ENCODE measurements at places on chromosomes 1 and 21. TPM values are rescaled to one million over a fixed set of nuclear protein-coding genes. Genes with fewer than 3 reads are reported as not detected.

The NID1 gene
- total RNA-seq = 77.4 TPM

The ZNF670 gene
- 3.4 TPM for total RNA-seq

The LMX1A gene
- not detected for total RNA-seq

The FAM151A gene
- not detected for total RNA-seq

The INSRR gene
- not detected for total RNA-seq

DNA sequence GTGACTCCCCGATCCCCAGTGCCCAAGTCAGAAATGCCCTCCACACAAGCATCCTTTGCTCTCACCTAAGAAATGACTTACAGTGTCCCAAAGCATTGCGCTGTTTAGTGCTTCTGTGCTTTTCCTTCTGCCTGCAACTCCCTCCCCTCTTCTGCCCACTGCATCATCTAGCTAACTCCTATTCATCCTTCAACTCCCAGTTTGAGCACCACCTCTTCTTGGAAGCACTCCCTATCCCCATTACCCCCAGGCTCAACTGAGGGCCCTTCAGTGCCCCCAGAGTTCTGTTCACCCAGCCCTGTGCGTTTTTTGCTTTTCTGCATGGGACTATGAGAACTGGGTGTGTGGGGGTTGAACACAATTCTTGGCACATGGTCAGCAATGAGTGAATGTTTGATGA lies 10.0 kb downstream of the KCNQ4 start:
- no peaks in the 10 kb centered on the region for H3K36me3 ChIP-seq
- peaks cover 14% of the 10 kb centered on the region for H3K4me1 ChIP-seq
- H3K27me3 ChIP-seq = no peaks in the 10 kb centered on the region
- DNase-seq = no peak
- no peak overlapping the region for H3K27ac ChIP-seq

DNA sequence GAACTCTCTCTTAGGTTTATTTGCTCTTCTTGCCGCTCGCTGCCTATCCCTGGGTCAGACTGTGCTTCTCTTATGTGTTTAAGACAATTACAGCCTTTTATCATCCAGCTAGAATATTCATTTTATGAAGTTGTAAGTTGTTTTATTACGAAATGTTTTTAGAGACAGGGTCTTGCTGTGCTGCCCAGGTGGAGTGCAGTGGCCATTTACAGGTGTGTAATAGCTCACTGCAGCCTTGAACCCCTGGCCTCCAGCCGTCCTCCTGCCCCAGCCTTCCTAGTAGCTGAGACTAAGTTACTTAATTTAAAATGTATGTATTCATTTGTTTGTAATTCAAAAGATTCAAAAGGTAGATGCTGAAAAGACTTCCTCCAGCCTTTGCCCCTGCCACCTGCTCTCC lies 99.0 kb upstream of the KIF26B start:
- DNase-seq = no peak
- peaks cover 57% of the 10 kb centered on the region for H3K4me1 ChIP-seq
- H3K4me3 ChIP-seq = no peak overlapping the region
- no peaks in the 10 kb centered on the region for H3K27me3 ChIP-seq
- H3K36me3 ChIP-seq = no peaks in the 10 kb centered on the region

- peaks cover 26% of the 10 kb centered on the region for H3K4me1 ChIP-seq
- H3K27me3 ChIP-seq = no peaks in the 10 kb centered on the region
- peak; percentile 38 for DNase-seq
- peak within 1 kb of the TSS; percentile 50 for H3K4me3 ChIP-seq
- H3K36me3 ChIP-seq = no peaks in the 10 kb centered on the region
Measured at GRCh38 chr1:32538887-32539583, at the start of gene ZBTB8A. TSS of gene ZBTB8A (plus strand) at chr1:32539427. CDS start at chr1:32592932, 53,505 bp downstream.

DNA sequence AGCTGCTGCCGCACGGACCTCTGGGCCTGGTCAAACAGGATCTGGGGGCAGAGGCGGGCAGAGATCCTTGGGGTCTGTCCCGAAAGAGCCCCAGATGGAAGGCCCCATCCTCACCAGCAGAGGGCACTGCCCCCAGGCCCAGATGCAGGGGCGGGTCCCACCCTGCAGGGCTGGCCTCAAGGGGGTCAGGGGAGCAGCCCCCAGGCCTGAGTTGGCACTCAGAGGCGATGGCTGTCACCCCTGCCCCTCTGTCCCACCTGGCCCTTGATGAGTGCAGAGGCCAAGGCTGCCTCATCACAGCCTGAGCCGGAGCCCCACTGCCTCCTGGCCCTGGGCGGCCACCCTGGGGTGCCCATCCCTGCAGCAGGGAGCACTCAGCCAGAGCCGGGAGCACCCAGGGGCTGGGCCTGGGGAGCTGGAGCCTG lies 5.7 kb downstream of the ACAP3 start:
- no peak for DNase-seq
- H3K36me3 ChIP-seq = no peaks in the 10 kb centered on the region
- peaks cover 28% of the 10 kb centered on the region for H3K4me1 ChIP-seq

DNA sequence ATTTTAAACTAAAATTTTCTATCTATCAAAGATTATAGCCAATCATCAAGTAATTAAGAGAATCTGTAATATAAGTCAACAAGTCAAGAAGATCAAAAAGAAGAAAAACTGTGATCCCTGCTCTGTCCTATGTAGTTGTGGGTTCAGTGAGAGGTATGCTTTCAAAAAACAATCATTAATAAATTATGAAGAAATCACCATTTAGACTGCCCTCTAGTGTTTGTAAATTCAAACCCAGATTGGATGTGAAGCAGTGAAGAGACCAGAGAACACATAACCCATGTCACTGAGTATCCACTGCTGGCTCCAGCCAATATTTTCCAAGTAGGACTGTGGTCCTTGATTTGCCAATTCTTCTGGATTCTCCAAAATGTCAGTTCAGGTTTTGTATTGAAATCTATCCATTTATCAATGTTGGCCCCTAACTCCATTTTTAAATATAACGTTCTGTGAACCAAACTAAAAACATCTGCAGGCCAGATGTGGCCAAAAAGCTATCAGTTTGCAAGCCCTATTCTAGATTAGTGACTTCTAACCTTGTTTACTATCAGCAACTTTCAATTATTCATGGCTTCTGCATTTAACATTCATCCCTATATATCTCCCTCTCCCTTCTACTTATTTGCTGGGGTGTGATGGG lies 467.5 kb upstream of the CXADR start:
- no peaks in the 10 kb centered on the region for H3K27me3 ChIP-seq
- H3K27ac ChIP-seq = no peak overlapping the region
- peak; percentile 13 for DNase-seq

GRCh38 chr1:207049974-207050391 lies 1.0 kb downstream of the YOD1 start:
- peak overlapping the region; percentile 68 for H3K4me3 ChIP-seq
- peak; percentile 61 for DNase-seq
- peaks cover 80% of the 10 kb centered on the region for H3K4me1 ChIP-seq
- no peaks in the 10 kb centered on the region for H3K27me3 ChIP-seq
- H3K27ac ChIP-seq = peak overlapping the region; percentile 91

DNA sequence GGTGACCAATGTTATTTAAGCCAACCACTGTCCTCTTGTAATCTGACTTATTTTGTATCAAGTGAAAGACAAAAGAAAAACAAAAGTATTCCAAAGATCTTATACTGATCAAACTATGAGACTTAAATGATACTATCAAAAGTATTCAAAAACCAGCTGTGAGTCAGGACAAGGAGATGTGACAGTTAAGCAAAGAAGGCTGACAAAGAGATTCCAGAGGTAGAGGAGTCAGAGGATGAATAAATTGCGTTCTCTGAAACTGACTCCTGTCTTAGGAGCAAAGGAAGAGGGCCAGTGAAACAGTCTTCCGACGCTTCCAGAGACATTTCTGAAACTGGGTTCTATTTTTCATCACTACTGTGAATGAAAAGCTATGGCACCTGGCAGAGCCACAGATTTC lies 20.9 kb downstream of the TMEM50B start:
- H3K27me3 ChIP-seq = no peaks in the 10 kb centered on the region
- H3K36me3 ChIP-seq = peaks cover 78% of the 10 kb centered on the region
- no peak overlapping the region for H3K27ac ChIP-seq
- DNase-seq = no peak

DNA sequence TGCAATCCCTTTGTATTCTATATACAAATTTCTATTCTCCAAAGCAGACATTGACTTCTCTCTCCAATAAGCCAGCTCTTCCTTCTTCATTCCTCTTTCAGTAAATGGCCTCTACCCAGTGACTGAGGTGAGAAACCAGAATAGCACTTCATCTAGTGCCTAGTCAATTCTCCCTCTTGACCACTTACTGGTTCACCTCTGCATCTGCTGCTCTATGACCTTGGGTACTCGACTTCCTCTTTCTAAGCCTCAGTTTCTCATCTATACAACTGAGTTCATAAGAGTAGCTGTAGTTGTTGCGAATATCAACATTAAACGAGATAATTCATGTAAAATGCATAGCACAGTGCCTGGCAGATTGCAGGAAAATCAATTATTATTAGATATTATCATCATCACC lies 12.4 kb downstream of the LYST start:
- DNase-seq = no peak
- no peak overlapping the region for H3K4me3 ChIP-seq
- no peaks in the 10 kb centered on the region for H3K27me3 ChIP-seq
- no peak overlapping the region for H3K27ac ChIP-seq
- H3K36me3 ChIP-seq = no peaks in the 10 kb centered on the region

GRCh38 chr1:87450615-87451209 lies 122.0 kb downstream of the LMO4 start:
- no peaks in the 10 kb centered on the region for H3K27me3 ChIP-seq
- no peak overlapping the region for H3K4me3 ChIP-seq
- DNase-seq = no peak
- no peak overlapping the region for H3K27ac ChIP-seq
- no peaks in the 10 kb centered on the region for H3K36me3 ChIP-seq
- H3K4me1 ChIP-seq = no peaks in the 10 kb centered on the region

DNA sequence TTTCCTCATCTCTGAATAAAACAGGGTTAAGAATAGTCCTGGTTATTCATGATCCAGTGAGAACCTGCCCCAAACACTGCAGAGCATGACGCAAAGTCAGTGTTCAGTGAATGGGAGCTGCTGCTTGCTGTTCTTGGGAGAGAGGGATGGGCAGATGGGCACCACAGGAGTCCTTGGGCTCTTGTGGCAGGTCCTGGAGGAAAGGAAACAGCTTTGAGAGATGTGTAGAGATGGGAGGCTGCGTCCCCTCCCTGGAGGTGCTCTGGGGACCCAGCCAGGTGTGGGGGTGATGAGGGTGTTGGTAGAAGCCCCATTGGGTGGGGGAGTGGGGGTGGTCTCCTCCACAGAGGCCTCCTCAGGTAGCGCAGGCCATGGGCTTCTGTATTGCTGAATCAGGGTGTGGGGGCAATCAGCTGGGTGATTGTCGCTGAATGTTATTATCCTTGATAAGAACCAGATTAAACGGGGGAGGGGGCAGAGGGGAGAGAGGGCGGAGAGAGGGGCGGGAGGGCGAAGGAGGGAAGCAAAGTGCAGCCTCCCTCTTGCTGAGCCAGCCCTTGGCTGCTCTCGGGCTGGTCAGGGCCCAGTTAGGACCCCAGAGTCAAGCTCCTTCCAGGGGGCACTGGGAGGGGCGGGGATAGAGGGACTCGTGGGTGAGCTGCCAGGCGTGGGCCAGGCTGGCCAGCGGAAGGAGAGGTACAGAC lies 22.9 kb upstream of the CASZ1 start:
- no peak overlapping the region for H3K4me3 ChIP-seq
- H3K27me3 ChIP-seq = peaks cover 4% of the 10 kb centered on the region
- DNase-seq = no peak
- H3K27ac ChIP-seq = no peak overlapping the region
- no peaks in the 10 kb centered on the region for H3K36me3 ChIP-seq
- H3K4me1 ChIP-seq = no peaks in the 10 kb centered on the region

DNA sequence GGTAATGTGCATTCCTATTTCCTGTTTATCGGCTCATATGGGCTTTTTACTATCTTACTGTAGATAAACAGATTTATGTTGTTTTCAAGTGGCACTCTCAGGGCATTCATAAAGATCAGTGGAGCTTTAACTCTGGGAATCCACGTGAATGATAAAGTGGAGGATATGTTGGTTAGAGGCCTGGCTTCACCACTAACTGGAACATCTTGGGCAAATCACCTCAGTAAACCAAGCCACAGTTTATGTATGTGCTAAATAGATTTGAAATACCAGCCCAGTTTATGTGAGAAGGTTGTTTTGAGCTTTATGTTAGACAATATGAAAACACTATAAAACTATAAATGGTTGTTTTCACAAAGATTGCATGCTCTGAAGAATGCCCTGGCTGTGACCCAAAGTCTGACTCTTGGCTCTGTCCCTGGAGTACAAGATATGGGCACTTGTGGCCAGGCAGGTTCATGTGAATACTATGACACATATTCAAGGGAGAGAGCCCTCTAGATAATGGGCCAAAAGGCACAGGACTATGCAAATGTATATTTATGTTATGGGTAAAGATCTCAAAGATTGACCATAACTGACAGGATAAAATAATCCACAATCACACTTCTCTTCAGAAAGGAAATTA lies 36.7 kb downstream of the FAM163A start:
- H3K27me3 ChIP-seq = no peaks in the 10 kb centered on the region
- no peak for DNase-seq
- H3K27ac ChIP-seq = no peak overlapping the region
- no peaks in the 10 kb centered on the region for H3K36me3 ChIP-seq

- no peak for DNase-seq
- H3K4me1 ChIP-seq = no peaks in the 10 kb centered on the region
- no peaks in the 10 kb centered on the region for H3K27me3 ChIP-seq
- H3K4me3 ChIP-seq = no peak overlapping the region
Measured at GRCh38 chr1:87180682-87181081, 148.0 kb upstream of the LMO4 start.

GRCh38 chr1:192812420-192813209 lies 3.8 kb downstream of the RGS2 start:
- no peak overlapping the region for H3K27ac ChIP-seq
- no peaks in the 10 kb centered on the region for H3K4me1 ChIP-seq
- peaks cover 18% of the 10 kb centered on the region for H3K36me3 ChIP-seq
- no peak overlapping the region for H3K4me3 ChIP-seq
- DNase-seq = no peak

DNA sequence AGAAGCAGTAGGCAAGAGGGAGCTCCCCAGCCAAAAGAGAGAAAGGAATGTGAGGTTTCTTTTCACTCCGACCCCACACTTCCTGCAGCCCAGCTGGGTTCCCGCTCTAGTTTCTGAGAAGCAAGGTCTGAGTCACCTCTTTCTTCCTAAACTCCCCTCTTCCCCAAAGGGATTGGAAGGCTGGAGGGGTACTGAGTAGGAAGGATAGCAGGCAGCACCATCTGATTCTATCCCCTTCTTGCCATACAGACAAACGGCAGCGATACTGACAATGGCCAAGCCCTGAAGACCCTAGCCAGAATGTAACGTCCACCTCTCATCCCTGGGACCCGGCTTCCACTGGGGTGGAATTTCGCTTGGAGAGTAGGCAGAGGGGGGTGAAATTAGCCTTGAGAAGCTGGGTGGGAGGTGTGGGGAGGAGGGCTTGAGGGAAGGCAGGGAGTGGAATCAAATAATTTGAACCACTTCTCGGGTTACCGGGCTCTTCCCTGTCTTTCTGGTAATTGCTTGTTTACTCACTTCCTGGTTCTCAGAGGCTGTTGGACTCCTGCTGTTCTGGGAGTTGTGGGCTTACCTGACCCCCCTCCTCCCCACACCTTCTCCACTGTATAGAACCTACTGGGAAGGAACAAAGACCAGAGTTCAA lies 13.2 kb downstream of the IER5 start:
- no peak overlapping the region for H3K4me3 ChIP-seq
- H3K27me3 ChIP-seq = peaks cover 14% of the 10 kb centered on the region
- peaks cover 21% of the 10 kb centered on the region for H3K4me1 ChIP-seq
- DNase-seq = no peak

GRCh38 chr1:178819123-178819522 lies 51.8 kb downstream of the ANGPTL1 start:
- no peak for DNase-seq
- no peaks in the 10 kb centered on the region for H3K4me1 ChIP-seq
- no peaks in the 10 kb centered on the region for H3K27me3 ChIP-seq
- no peak overlapping the region for H3K27ac ChIP-seq
- no peak overlapping the region for H3K4me3 ChIP-seq
- no peaks in the 10 kb centered on the region for H3K36me3 ChIP-seq
